CD4-positive, alpha-beta T cell treated with Interleukin-2 at 100 ng/mL for 4 hours (primary cell): ENCODE measurements at places on chromosomes 6 and 20.

- no peak for DNase-seq
Observed at GRCh38 chr6:56958481-56958880, 3.6 kb downstream of the BEND6 start.

DNA sequence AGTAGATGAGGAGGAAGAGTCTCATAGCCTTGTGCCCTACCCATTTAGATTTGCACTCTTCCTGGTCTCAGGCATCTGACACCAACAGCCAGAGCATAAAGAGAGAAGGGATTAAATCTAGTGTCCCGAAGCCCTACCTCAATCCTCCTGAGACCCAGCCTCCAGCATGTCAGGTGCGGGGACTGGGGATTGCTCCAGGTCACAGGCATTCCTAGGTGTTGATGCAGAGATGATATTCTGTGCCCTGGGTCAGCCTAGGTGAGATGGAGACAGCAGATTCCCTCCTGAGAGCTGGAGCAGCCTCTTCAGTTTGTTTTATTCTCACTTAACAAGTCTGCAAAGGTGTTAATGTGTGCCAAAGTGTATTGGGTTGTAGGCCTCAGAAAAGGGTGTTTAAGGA, 89.8 kb downstream of the ANKRD6 start:
- no peak for DNase-seq

GRCh38 chr20:14707026-14707680, 369.7 kb upstream of the FLRT3 start:
- no peak for DNase-seq

DNA sequence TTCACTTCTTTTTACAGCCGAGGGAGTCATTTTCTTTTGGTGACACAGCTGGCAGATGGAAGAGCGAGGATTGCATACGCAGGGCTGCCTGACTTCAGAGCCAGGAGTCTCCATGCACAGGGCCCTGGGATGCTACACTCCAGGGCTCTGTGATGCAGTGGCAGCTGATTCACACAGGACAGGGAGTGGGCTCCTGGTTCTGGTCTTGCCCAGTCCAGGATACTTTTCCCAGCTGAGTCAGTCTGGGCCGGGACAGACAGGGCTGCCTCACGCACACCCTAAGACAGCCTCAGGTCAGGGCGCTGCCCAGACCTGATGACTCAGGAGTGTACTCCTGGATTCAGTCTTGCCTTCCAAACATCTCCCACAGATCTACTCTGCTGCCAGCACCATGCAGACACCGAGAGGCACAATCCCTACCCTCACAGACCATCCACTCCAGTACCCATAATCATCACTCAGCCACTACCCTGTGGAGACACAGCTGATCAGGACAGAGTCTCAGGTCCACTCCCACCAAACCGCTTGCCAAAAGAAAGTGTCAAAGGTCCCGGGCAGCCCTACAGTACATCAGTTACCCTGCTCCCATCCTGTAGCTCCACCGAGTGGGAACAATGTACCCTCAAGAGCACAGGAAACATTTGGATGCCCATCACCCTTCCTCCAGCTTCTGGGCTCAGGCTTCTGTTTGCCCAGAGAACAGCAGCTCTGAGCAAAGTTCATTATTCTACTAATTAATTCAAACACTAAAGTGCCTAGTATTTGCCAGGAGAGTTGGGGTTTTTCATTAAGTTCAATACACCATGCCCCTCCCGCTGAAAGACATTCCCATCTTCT, 11.5 kb downstream of the SDC4 start:
- no peak for DNase-seq

DNA sequence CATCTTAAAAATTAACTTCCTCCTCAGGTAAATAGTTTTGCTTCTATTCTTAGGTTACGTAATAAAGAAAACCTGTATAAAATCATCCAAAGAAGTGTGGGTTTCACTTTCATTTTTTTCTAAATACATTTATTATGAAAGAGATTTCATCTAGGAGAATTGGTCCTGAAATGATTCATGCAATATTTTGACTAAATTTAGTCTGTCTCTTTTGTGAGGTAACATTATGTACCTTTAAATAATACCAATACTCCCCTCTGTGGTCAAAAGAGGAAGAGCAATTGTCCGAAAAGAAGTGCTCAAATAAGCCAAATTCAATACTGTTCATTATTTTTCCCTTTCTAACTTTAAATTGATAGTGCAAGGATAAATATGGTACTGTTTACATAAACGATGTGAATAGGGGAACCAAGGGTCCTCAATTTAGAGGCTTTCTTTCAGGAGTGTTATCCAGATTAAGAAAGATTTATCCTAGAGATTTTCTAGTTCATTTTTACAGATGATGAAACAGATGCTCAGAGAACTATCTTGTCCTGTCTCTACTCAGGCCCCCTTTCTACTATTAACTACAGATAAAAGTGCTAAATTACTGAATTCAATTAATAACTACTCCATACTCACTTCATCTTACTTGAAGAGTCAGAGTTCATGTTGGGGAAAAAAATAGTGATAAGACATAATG, 26.2 kb downstream of the CYP39A1 start:
- DNase-seq: peak; percentile 40

- no peak for DNase-seq
Observed at GRCh38 chr20:10172998-10173655, 45.5 kb upstream of the SNAP25 start.

DNA sequence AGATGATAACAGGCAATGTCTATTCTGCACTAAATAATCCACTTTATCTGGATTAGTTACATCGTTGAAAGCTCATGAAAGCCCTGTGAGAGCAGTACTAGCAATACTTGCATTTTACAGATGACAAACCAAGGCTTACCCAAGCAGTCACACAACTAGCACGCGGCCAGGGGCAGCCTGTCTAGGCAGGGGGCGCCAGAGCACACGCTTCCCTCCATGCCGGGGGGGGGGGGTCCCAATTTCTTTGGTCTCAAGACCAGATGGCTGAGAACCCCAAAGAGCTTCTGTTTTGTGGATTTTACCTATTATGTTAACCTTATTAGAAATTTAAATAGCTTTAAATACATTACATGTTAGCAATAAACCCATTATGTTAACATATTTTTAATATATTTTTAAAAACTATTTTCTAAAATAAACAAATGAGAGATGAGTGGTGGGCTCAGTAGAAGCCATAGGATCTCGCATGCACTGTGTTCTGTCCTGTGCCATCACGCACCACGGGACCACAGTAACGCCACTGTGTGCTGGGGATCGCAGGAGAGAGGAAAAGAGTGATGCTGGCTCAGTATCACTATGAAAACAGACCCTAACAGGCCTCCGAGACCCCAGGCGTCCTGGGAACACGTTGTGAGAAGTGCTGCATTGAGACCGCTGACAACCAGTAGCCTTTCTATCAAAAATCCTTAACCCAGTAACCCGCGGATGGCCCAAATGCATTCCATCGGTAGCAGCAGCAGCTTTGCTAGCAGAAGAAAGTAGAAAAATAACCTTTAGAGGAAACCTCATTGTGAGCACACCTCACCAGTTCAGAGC, 5.3 kb upstream of the PRR18 start:
- DNase-seq: peak; percentile 52

DNA sequence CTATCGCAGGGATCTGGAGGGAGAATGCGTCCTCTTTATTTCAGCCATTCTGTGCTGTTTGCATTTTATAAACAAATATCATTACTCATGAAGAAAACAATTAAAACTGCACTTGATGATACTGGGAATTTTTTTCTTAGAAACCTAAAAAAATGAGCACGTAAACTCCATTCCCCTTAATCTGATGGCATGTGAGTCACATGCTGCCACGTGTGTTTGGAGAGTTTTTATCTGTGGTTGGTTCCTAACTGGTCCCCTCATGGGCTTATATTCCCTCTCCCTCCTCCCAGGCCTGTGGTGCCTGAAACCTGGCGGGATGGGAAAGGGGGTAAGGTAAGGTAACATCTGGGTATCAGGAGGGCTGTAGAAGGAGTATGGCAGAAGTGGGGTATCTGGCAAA, 6.5 kb downstream of the PACSIN1 start:
- DNase-seq: no peak

GRCh38 chr6:42545226-42545773, 18.5 kb upstream of the UBR2 start:
- no peak for DNase-seq

DNA sequence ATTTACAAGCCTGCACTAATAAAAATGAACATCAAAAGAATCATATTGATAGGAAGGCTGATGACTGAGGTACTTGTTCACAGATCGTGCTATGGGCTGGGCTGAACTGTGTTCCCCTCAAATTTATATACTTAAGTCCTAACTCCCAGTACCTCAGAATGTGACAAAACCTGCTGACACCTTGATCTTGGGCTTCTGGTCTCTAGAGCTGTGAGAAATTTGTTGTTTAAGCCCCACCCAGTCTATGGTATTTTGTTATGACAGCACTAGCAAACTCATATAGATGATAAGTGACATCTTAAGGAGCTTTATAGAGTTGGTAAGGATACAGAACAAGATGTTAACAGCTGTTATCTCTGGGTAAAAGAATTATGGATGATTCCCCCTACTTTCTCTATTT, 13.8 kb downstream of the UBE2V1 start:
- no peak for DNase-seq

- no peak for DNase-seq
Observed at GRCh38 chr6:90631046-90631445, 44.2 kb upstream of the MAP3K7 start.

DNA sequence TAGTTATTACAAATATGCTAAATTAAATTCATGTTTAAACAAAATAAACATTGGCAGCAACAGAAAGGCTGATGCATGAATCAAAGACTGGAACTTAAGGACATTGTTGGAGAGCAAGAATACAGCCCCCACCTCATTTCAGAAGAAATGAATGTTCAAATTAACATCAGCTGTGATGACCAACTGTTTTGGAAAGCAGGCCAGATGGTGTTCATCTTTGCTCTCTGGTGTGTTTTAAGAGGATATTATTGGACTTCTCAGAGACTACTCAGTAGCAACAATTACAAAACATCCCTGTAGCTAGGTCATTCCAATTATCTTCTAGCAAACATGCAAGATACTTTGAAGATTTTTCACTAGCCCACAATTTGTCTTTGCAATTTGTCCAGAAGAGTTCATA, 118.6 kb upstream of the DOK5 start:
- DNase-seq: no peak

- no peak for DNase-seq
Observed at GRCh38 chr20:64240243-64241015, 15.1 kb upstream of the PCMTD2 start.

- DNase-seq: no peak
Observed at GRCh38 chr20:41336711-41337492, 3.7 kb upstream of the LPIN3 start.

GRCh38 chr20:36950414-36951197, 902 bp downstream of the SAMHD1 start:
- peak; percentile 49 for DNase-seq

GRCh38 chr6:149425754-149426153, 25.7 kb downstream of the SUMO4 start:
- DNase-seq: no peak

GRCh38 chr6:110563711-110564110, 87.3 kb upstream of the SLC22A16 start:
- DNase-seq: no peak

- no peak for DNase-seq
Observed at GRCh38 chr20:20549704-20550103, 162.7 kb downstream of the RALGAPA2 start.

- no peak for DNase-seq
Observed at GRCh38 chr6:79230149-79230548, 4.3 kb downstream of the HMGN3 start.

- no peak for DNase-seq
Observed at GRCh38 chr6:5308066-5308465, 46.8 kb downstream of the FARS2 start.

GRCh38 chr6:37612475-37612874, 85.2 kb downstream of the MDGA1 start:
- DNase-seq: no peak

- DNase-seq: no peak
Observed at GRCh38 chr6:27468334-27468733, 4.6 kb downstream of the ZNF184 start.

DNA sequence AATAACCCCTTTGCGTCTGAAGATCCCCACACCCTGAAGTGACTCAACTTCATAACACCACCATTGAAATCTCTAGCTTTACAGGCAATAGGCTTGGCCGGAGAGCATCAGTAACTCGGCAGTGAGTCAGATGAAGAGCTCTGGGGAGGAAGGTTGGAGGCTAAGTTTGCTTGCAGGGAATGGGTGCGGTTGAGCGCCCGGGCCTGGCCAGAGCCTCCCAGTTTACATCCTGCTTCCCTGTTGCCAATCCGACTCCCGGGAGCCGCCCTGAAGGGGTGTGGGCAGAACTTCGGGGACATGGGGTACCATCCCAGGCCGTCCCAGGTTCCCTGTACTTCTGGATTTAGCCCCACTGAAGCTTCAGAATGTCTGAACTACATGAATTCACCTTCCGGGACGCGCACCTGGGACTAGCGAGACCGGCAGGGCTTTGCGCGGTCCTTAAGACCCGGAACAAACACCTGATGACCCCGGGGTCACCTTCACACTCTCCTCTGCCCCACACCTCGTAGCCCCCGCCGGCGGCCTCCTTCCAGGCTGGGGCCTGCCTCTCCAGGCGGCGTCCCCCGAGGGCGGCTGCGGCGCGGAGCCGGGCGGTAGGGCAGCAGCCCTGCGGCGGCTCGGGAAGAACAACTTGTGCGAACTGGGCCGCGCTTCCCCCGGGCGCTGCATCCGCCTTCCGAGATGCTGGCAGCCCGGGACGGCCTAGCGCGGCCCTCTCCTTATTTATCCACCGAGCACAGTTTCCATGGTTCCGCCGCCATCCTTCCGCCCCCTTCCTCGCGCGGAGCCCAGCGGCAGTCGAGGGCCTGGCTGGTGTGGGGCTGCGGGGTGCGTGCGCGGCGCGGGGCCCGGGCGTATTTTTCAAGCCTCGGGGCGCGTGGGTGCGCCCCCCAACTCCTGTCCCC, 56.6 kb upstream of the RREB1 start:
- DNase-seq: peak; percentile 14

GRCh38 chr20:50516180-50516934, 6.2 kb downstream of the PTPN1 start:
- DNase-seq: peak; percentile 71

DNA sequence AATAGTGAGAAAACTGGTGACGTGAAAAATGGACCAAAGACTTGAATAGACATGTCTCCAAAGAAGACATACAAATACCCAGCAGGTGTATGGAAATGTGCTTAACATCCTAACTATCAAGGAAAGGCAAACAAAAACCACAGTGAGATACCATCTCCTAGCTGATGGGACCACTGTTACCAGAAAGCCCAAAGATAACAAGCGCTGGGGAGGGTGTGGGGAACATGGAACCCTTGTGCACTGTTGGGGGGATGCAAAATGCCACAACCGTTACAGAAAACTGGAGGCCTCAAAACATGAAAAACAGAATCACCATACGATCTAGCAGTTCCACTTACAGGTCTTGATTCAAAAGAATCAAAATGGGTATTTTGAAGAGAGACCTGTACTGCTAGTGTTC, 19.8 kb upstream of the RBM38 start:
- DNase-seq: no peak

GRCh38 chr6:113591896-113592827, 265.0 kb upstream of the MARCKS start:
- no peak for DNase-seq

DNA sequence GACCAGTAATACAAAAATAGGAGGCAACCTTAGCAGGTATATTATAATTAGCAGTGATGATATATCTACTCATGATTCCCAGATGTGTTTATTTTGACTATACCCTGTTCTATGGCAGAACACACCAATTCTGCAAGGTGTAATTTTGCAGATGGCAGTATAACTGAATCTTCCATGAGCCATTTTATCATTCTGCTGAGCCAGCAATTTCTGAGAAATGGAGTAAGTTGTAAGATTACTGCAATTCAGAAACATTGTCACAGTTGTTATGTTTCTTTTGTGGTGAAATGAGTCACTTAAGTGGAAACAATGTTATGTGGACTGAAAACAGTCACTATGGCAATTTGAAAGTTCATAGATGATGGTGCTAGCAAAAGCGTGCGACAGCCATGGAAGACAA, 63.7 kb upstream of the RIMS1 start:
- DNase-seq: no peak
